ENCODE measurements at places on chromosomes 7 and 10.

DNA sequence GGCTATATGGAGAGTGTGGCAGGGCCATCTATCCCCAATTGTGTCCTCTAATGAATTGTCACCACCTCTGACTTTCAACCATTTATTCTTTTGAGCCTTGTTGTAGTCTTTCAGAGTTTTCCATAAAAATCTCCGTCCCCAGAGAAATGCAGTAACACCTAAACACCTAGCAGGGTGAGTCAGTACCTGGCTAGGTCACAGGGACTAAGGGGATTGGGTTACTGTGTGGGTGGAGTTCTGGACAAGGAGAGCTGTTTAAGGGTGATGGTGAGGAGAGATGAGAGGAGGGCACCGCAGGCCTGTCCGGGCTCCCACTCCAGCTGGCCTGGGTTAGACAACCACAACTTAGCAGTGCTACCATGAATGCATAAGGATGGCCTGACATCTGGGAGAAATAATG, 186.2 kb upstream of the LYZL1 start:
- no peak for DNase-seq

- no peak for DNase-seq
Observed at GRCh38 chr10:2121929-2122328, 384.6 kb upstream of the ADARB2 start.

DNA sequence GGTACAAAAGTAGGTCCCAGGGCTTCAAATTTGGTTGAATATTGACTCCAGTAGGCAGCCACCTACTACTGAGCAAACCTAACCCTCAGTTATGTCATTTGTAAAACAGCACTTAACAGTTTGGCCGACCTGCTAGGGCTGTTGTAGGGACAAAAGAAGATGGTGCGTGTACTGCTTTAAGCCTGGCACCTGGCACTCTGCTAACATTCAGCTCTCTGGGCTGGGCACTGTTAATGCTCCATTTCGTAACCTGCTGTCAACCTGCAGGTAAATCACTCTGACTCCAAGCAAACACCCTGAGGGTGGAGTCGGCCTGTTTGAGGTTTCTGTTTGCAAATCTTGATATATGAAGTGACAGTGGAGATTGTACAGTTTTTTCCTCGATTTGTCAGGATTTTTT, 7.2 kb downstream of the ZKSCAN1 start:
- DNase-seq: no peak

DNA sequence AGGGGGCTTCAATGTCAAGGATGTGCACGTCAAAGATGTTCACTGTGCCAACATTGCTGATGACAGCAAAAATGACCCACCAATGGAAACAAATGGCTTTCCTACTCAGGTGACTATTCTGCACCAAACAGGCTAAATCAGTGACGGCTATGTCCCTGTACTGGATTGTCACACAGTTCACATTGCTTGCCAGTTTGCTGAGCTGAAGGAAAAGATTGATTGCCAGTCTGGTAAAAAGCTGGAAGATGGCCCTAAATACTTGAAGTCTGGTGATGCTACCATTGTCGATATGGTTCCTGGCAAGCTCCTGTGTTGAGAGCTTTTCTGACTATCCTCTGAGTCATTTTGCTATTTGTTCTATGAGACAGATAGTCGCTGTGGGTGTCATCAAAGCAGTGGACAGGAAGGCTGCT, 202.2 kb upstream of the ETV1 start:
- no peak for DNase-seq

- no peak for DNase-seq
Observed at GRCh38 chr10:126169899-126170298, 218.4 kb downstream of the ADAM12 start.

DNA sequence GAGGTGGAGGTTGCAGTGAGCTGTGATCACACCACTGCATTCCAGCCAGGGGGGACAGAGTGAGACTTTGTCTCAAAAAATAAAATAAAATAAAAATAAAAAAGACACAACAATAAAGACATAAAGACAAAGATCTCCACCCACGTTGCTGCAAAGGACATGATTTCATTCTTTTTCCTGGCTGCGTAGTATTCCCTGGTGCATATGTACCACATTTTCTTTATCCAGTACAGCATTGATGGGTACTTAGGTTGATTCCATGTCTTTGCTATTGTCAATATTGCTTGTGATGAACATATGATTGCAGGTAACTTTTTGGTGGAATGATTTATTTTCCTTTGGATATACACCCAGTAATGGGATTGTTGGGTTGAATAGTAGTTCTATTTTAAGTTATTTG, 42.0 kb upstream of the CCDC3 start:
- no peak for DNase-seq

DNA sequence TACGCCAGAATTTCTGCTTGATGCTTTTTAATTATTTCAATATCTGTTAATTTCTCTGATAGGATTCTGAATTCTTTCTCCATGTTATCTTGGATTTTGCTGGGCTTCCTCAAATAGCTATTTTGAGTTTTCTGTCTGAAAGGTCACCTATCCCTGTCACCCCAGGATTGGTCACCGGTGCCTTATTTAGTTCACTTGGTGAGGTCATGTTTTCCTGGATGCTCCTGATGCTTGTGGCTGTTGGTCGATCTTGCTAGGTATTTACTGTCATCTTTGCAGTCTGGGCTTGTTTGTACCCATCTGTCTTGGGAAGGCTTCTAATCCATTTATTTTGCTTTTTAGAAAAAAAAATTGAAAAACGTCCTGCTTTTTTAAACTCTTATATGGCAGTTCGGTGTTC, 11.2 kb upstream of the PRKAR1B start:
- DNase-seq: no peak

GRCh38 chr7:80277434-80278427, 143.1 kb downstream of the GNAI1 start:
- DNase-seq: peak; percentile 79

DNA sequence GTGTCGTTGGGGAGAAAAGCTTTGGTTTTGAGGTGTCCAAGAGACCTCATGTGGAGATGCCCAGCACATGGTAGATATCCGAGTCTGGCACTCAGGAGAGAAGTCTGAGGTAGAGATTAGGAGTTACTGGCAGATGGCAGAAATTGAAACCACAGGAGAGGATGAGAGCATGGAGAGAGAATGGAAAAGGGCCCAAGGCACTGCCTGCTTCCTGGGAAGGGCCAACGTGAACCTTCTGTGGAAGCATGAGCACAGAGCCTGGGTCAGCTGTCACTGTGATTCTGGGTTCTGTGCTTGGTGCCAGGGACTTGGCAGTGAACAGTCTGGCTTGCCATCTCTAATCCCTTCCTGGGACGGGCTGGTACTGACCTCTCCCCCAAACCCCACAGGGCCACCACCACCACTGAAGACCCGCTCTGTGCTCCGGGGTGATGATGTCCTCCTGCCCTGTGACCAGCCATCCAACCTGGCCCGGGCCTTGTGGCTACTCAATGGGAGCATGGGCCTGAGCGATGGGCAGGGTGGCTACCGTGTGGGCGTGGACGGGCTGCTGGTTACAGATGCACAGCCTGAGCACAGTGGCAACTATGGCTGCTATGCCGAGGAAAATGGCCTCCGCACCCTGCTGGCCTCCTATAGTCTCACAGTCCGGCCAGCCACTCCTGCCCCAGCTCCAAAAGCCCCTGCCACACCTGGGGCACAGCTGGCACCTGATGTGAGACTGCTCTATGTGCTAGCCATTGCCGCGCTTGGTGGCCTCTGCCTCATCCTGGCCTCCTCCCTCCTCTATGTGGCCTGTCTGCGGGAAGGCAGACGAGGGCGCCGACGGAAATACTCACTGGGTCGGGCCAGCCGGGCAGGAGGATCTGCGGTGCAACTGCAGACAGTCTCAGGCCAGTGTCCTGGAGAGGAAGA, 4.1 kb downstream of the MRPL43 start:
- DNase-seq: no peak

DNA sequence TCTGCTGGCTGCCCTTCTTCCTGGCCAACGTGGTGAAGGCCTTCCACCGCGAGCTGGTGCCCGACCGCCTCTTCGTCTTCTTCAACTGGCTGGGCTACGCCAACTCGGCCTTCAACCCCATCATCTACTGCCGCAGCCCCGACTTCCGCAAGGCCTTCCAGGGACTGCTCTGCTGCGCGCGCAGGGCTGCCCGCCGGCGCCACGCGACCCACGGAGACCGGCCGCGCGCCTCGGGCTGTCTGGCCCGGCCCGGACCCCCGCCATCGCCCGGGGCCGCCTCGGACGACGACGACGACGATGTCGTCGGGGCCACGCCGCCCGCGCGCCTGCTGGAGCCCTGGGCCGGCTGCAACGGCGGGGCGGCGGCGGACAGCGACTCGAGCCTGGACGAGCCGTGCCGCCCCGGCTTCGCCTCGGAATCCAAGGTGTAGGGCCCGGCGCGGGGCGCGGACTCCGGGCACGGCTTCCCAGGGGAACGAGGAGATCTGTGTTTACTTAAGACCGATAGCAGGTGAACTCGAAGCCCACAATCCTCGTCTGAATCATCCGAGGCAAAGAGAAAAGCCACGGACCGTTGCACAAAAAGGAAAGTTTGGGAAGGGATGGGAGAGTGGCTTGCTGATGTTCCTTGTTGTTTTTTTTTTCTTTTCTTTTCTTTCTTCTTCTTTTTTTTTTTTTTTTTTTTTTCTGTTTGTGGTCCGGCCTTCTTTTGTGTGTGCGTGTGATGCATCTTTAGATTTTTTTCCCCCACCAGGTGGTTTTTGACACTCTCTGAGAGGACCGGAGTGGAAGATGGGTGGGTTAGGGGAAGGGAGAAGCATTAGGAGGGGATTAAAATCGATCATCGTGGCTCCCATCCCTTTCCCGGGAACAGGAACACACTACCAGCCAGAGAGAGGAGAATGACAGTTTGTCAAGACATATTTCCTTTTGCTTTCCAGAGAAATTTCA, 1.7 kb downstream of the ADRB1 start:
- no peak for DNase-seq

DNA sequence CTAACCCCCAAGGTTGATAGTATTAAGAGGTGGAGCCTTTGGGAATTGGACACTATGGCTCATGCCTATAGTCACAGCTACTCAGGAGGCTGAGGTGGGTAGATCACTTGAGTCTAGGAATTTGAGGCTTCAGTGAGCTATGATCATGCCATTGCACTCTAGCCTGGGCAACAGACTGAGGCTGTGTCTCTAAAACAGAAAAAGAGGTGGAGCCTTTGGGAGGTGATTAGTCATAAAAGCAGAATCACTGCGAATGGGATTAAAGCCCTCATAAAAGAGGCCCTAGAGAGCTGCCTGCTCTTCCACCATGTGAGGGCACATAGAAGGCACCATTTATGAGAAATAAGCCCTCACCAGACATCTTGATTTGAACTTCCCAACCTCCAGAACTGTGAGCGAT, 81.9 kb downstream of the SKAP2 start:
- DNase-seq: no peak

GRCh38 chr10:26334932-26335573, 103.1 kb upstream of the APBB1IP start:
- DNase-seq: peak; percentile 33

- DNase-seq: no peak
Observed at GRCh38 chr7:18771834-18772566, 276.5 kb downstream of the HDAC9 start.

DNA sequence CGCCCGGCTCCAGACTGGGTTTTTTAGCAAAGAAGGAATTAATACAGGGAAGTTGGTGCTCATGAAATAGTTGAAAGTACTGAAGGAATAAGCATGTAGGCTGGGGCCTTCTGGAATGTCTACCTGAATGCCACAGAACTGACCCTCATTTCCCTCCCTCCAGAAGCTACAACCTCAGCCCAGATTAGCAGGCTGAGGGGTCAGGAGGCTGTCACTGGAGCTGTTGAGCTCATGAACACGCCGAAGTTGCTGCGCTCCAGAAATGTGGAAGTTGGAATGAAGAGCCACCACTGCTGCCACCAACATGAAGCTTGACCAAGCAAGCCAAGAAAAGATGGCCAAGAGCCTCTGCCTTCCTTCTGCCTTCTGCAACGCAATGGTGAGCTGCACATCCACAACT, 52.2 kb upstream of the KMT2E start:
- DNase-seq: no peak

- no peak for DNase-seq
Observed at GRCh38 chr7:103887853-103888602, 101.4 kb downstream of the RELN start.

DNA sequence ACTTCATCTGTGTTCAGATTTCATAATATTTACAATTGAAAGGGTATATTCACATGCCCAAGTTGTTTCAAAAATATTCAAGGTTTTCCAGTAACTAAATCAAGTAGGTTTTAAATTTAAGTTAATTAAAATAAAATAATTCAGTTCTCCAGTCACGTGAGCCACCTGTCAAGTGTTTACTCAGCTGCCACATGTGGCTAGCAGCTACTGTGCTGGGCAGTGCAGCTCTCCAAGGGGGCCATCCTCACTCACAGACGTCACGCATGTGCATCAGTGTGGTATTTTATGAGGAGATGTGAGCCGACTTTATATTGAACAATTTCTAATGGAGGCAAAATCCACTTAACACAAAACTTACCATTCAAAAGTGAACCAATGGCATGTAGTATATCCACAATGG, 69.7 kb upstream of the CAMK2B start:
- DNase-seq: no peak

- no peak for DNase-seq
Observed at GRCh38 chr7:66344166-66344565, 139.0 kb downstream of the TPST1 start.

GRCh38 chr7:85224171-85224570, 37.3 kb upstream of the SEMA3D start:
- no peak for DNase-seq

GRCh38 chr7:3304131-3304530, 3.1 kb downstream of the SDK1 start:
- DNase-seq: no peak

- DNase-seq: no peak
Observed at GRCh38 chr10:52653263-52653909, 119.2 kb downstream of the MBL2 start.

- DNase-seq: no peak
Observed at GRCh38 chr7:2936891-2937580, 92.9 kb upstream of the GNA12 start.

DNA sequence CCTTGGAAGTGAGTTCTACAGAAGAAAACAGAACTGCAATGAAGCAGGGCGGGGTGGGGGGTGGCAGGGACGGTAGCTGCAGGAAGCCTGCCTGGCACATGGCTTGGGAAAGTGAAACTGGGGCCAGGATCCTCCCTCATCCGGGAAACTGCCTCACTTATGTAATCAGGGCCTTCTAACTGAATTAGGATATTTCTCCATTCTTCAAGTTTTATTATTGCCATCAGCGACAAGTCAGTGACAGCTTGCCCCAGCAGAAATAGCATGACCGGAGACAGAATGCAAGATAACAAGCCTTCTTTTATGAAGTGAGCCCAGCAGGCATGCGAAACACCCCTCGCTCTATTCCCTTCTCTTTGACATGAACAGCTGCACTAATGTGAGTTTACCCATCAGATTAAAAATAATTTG, 77.5 kb upstream of the CACUL1 start:
- DNase-seq: no peak

Measured in astrocyte of the cerebellum (primary cell).